ENCODE measurements at places on chromosomes 3 and 15.

- no peak for DNase-seq
Measured at GRCh38 chr3:115022835-115023398, 124.2 kb downstream of the ZBTB20 start.

- no peak for DNase-seq
Measured at GRCh38 chr3:11162401-11163345, 8.4 kb downstream of the HRH1 start.

- DNase-seq: no peak
Measured at GRCh38 chr3:120062474-120062873, 31.8 kb downstream of the GSK3B start.

DNA sequence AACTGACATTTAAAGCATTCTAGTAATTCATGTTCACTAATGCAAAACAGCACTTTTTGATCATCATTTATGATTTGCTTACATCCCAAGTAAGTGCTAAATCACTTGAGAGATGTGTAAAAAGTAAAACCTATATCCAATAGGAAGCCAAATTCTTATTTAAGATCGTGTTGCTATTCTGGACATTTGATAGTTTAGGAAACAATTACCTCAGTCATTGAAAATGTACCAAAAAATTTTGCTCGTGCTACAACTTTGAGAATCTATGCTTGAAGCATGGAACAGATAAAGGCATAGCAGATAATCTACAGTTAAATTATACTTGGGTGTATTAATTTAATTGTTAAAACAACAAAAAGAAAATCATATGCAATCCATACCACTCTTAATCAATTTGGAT is 571.6 kb upstream of the NR2F2 start:
- DNase-seq: no peak

DNA sequence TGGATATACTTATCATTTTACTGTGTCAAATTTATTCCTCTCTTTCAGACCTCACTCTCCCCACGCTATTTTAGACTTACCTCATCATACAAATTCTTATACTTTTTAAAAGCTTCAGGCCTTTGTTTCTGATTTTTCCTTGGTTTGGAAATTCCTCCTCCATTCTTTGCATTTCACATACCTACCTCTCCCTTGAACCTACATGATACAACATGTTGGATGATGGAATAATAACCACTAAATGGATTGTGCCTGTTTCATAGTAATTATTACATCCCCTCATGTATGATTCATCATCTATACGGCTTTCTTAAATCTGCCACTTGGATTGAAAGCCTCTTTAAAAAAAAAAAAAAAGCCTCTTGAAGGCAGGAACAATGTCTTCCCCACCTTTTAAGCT is 24.6 kb downstream of the TRIP4 start:
- no peak for DNase-seq

DNA sequence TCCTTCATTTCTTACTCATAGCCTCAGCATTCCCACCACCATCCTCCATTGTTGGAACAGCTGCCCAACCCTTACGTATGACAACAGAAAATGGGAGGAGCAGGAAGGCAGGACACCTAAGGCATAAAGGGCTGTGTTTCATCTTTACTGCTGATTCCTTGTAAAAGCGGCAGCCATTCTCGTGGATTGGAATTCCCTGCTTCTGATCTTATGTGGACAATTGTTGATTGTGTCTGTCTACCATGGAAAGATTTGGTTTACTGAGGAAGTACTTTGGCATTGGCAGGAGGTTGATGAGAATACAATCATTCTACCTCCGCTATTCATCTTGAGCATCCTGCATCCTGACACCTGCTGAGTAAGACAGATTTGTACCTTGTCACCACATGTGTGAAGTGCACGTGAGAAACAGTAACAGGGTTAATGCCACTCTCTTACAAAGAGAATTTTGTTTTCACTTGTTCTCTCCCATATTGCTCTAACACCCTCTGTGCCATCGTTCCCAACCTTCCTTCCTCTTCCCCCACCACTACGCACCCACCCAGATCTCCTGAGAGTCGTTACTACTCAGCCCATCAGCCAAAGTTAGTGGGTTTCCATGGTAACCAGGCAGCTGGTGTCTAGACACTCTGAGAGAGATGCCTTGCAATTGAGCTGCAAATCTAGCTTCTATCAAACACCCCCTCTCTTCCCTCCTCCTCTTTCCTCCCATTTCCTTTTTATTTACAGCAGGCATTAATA is 75.7 kb downstream of the GAP43 start:
- no peak for DNase-seq

GRCh38 chr15:29860872-29861271 is 38.6 kb upstream of the TJP1 start:
- no peak for DNase-seq

Measured in NCI-H446 (cell line).